CD4-positive, alpha-beta T cell treated with Interleukin-4 for 4 hours (primary cell): ENCODE measurements at places on chromosomes 2 and 18.

- DNase-seq = no peak
Measured at GRCh38 chr18:26317398-26317797, 91.2 kb downstream of the TAF4B start.

DNA sequence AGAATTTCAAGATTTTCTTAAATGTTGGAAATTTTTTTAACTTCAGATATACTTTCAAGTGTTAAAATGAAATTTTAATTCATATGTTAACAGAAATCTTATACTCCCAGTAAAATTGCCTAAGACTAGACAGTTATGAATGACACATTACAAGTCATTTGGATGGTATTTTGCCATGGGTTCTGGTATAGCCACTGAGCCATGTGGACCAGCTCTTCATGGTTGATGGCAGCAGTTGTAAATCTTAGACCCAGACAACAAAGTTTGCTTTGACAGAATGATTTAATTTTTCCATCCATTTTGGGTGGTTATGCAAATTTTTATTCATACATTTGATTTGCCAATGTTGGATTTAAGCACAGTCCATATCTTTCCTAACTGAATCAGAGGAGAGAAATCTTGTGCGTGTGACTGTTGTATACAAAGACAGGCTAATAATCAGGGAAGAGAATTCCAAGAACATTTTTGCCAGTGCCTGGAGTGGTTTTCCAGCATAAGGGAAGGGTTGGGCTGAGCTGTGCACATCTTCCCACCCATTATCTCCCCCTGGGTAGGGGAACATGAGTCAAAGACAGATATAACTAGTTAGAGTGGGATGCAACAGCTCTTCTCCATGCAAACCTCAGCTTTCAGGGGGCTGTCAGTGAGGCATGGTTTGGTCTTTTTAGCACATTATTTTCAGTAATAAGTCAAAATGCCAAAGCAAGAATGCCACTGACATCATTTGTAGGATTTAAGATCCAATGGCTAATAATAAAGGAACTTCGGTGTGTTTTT is 28.1 kb upstream of the INPP4A start:
- no peak for DNase-seq

- DNase-seq = no peak
Measured at GRCh38 chr2:71281950-71282349, 49.6 kb upstream of the ZNF638 start.

- DNase-seq = no peak
Measured at GRCh38 chr2:224969095-224969494, 73.2 kb downstream of the DOCK10 start.

- DNase-seq = no peak
Measured at GRCh38 chr18:58852629-58853028, 12.0 kb upstream of the ZNF532 start.

- no peak for DNase-seq
Measured at GRCh38 chr2:26848336-26849055, 564 bp downstream of the DPYSL5 start.

DNA sequence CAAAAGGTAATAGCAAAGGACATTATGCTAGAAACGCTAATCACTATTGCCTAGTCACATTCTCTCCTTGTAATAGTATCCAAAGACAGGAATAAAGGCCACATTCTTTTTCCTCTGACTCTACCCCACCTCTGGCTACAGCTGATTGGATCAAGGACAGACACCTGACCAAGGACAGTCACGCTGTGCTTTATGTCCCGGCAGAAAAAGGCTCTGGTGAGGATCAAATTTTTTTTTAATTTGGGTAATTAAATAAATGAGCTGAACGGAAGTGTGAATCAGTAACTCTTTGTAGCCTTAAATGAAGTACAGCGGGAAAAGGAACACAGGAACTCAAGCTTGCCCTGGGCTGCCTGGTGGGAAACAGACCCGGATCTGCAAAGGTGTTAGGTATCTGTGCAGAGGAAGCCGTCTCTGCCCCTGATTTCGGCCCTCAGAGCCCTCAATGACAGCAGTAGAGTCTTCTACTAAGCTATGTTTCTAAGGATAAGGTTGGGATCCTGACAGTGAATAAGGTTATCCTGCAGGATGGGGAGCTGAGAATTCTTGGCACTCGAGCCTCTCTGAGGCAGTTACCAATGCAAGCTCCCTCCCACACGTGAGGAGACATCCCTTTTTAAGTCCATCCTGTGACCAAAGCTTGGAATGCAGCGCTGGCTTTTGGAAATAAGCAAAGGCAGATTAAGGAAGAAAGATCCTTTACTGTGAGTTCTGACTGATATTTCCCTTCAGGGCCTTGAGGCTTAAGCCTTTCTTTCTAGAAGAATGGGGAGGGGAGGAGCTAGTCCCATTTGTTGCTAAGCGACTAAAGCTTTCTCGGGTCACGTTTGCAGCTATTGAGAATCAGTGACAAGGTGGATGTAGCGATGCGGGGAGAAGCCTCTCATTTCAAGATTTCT is 37.8 kb upstream of the IKZF2 start:
- no peak for DNase-seq

GRCh38 chr2:68340226-68341061 is 20.7 kb upstream of the CNRIP1 start:
- DNase-seq = no peak

- DNase-seq = no peak
Measured at GRCh38 chr2:200135082-200135481, 171.4 kb upstream of the SPATS2L start.

DNA sequence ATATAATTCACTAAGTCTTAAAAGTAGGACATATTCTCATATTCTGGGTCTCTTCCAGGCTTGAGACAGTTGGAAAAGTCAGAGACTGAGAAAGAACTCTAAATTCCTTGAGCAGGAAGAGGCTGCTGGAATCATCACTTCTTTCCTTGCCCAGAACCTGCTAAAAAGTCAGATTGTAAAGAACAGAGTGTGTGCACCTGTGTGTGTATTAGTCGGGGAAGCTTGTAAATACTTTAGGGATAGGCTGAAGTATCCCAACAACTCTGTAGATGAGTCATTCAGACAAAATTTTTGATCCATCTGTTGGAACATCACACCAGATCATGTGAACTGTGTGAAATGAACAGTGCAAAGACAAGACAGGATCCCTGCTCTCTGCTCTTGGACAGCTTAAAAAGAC is 16.1 kb downstream of the GAREM1 start:
- no peak for DNase-seq

DNA sequence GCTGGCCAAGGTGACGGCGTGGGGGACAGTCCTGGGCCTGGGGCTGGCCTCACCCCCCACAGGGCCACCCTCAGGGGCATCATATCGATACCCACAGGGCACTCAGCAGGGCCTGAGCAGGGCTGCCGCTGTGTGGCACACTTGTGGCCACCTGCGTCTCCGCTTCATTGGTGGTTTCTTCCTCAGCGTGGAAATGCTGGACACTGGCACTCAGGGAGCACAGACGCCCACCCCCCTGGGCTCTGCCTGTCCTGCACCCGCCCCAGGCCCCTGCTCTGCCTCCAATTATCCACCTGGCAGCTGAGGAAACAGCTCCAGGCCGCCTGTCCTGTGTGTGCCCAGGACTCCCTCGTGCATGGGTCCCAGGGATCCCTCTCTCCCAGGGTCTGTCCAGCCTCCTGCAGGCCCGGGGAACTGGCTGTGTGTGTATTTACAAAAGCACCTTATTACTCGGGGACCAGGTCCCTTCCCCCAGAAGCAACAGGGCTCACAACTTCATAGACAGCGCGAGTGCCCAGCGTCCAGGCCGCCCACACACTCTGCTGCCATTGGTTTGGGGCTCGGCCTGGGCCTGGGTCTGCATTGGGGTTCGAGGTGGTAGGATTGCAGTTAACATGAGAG is 13.1 kb downstream of the CROCC2 start:
- no peak for DNase-seq

DNA sequence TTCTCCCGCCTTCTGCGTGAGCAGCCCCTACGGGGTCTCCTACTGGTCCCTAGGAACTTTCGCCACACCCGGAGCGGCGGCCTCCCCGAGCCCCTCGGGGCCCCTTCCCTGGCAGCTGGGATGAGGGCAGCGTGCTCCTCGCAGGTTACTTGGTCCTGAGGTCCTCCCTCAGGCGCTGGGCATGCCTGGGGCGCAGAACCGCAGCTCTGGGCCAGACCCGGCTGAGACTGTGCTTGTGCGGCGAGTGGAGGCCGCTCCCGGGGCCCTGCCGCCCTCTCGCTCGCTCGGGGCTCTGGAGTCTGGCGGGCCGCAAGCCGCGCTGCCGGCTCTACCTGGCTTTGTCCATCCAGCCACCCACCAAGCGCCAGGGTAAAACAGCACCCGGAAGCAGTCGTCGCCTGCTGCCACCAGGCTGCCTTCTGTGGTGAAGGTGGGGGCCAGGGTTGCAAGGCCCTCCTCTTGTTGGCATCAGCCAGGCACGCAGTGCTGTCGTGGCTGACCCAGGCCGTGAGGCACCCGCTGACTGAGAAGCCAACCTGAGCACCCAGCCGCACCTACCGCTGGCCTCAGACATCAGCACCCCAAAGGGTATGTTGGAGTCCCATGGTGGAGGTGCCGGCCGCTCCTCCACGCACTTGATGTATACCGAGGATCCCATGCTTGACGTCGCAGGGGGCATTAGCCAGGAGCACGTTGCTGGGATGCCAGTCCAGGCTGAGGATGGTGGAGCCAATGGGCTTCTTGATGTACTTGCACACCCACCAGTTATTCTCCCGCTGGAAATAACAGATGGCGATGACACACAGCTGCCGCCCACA is 46.1 kb upstream of the PTH2R start:
- DNase-seq = no peak

GRCh38 chr2:170034596-170034995 is 143.4 kb upstream of the MYO3B start:
- no peak for DNase-seq

DNA sequence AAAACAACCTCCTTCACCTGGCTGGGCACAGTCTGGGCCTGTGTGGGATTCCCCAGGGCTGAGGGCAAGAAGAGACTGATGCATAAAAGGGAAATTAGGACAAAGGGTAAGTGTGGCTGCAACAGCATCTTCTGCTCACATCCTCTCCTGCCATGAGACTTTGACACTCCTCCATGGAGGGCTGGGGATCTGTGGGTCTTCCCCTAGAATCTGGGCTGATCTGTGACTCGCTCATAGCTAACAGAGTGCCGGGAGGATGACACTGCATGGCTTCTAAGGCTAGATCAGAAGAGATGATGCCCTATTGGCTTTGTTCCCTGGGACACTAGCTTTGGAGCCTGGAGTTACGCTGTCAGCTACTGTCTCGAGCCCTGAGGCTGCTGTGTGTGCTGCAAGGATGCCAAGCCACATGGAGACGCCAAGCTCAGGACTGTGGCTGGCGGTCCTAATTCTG is 24.3 kb downstream of the MOCOS start:
- DNase-seq = no peak

DNA sequence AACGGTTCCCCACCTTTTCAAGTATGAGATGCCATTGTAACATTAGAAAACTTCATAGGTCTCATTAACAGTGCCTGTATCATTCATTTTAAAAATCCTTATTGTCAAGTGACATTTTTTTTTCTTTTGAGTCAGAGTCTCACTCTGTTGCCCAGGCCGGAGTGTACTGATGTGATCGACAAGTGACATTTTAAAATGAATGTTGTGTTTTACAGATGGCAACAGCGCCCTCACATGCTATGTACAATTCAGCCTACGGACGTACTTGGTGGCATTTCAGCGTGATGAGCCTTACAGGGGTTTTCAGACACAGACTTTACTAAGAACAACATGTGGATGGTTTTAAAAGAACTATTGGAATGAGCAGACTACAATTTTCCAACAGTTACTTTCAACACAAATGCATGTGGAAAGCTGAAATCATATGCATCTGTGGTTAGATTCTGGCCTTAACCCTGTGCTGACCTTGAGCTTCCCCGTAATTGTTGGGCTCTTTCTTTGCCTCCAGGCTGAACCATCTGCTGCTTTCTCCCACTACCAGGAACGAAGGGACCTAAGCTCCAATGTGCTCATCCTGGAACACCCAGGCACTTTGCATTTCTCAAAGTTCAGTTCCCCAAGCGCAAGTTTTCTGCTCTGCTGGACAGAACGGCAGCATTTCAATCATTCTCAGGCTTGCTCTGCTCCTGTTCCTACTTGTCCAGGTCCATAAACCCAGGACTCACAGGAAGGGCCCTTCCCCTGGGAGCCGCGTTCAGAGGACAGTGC is 119.9 kb upstream of the NDUFV2 start:
- DNase-seq = no peak

DNA sequence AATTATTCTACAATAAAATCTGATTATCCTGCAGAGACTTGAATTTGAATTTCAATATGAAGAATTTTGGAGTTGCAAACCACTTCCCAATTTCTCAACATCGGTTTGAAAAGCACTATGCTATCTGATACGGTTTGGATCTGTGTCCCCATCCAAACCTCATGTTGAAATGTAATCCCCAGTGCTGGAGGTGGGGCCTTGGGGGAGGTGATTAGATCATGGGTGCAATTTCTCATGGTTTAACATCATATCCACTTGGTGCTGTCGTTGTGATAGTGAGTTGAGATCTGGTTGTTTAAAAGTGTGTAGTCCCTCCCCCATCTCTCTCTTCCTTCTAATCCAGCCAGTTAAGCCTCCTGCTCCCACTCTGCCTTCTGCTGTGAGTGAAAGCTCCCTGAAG is 205.7 kb downstream of the NBAS start:
- no peak for DNase-seq

DNA sequence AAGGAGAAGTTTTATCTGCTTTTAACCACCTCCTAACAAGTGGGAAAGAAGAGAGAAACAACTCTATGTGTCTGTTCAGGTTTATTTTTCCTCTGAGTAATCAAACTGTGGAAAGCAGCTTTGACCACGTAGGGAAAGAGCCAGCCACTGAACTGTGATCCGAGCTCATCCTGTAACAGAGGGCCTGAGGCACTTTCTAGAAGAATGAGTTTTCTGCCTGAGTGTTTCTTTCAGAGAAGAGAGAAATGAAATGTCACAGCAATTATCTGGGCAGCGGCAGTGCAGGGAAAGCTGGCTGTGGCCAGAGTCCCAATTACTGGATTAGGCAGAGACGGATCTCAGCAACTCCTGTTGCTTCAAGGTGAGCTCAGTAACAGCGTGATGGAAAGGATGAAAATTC is 151.9 kb downstream of the CD226 start:
- no peak for DNase-seq

- no peak for DNase-seq
Measured at GRCh38 chr18:6860804-6861448, 131.4 kb downstream of the ARHGAP28 start.

- DNase-seq = no peak
Measured at GRCh38 chr2:2075875-2076529, 255.1 kb downstream of the MYT1L start.

GRCh38 chr2:120437604-120438000 is 91.7 kb downstream of the INHBB start:
- DNase-seq = no peak
